Thymus (tissue), 14 donors: ENCODE measurements at places on chromosomes 13 and 19. TPM values are rescaled to one million over a fixed set of nuclear protein-coding genes. Genes with fewer than 3 reads are reported as not detected.

Gene TM9SF2
- total RNA-seq = 71.3 TPM

Gene DNAJC3
- 16.1 TPM for total RNA-seq

Gene AKAP8
- 18.0 TPM for total RNA-seq

Gene RDH8
- not detected for total RNA-seq

Gene NLRP9
- not detected for total RNA-seq

Gene LGALS4
- total RNA-seq = 1.1 TPM

Gene RNF17
- total RNA-seq = 0.05 TPM

Gene ZNF253
- 12.1 TPM for total RNA-seq

Gene ERICH6B
- not detected for total RNA-seq

Gene PROZ
- total RNA-seq = 0.05 TPM

Gene ZNF77
- 7.7 TPM for total RNA-seq

Gene ZNF99
- 0.05 TPM for total RNA-seq

DNA sequence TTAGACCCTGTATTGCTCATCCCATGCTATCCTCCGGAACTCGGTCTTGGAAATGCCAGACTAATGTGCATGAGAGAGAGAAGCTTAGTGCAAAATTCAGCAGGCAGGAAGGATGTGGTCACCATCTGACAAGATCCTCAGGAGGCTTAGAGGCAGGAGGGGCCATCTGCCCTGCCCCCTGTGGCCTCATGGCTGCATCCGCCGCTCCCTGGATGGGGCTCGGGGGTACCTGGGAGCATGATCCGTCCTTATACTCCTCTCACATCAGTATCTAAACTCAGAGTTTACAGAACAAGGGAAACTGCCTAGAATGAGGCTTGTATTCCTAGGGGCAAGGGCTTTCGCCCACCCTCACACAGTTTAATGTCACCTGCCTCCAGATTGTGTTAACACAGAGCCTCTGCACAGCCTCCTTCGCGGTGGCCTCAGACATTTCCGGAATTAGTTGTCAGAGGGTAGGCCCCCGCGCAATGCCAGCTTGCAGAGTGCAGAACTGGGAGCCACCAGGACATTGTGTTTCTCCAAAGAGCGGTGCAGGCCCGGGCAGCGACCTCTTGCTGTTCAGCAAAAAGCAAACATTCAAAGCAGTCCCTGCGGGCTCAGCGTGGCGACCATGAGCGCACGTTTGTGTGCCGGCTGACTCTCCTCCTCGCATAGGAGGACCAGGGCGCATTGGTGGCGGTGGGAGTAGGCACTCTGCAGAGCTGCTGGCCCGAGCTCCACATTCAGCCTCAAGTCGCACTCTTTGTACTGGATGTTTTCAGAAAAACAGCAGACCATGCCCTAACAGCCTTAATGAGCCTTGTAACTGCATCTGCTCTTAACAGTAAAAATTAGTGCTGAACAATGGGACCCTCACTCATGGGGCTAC lies 39.1 kb downstream of the GPR12 start:
- no peaks in the 10 kb centered on the region for H3K27me3 ChIP-seq
- H3K4me1 ChIP-seq = peaks cover 10% of the 10 kb centered on the region
- peak; percentile 13 for DNase-seq
- no peak overlapping the region for H3K27ac ChIP-seq

- no peak overlapping the region for H3K27ac ChIP-seq
- no peaks in the 10 kb centered on the region for H3K4me1 ChIP-seq
- no peak for DNase-seq
- no peaks in the 10 kb centered on the region for H3K36me3 ChIP-seq
- peaks cover 29% of the 10 kb centered on the region for H3K27me3 ChIP-seq
Observed at GRCh38 chr19:50318438-50318837, 10.7 kb downstream of the KCNC3 start.

DNA sequence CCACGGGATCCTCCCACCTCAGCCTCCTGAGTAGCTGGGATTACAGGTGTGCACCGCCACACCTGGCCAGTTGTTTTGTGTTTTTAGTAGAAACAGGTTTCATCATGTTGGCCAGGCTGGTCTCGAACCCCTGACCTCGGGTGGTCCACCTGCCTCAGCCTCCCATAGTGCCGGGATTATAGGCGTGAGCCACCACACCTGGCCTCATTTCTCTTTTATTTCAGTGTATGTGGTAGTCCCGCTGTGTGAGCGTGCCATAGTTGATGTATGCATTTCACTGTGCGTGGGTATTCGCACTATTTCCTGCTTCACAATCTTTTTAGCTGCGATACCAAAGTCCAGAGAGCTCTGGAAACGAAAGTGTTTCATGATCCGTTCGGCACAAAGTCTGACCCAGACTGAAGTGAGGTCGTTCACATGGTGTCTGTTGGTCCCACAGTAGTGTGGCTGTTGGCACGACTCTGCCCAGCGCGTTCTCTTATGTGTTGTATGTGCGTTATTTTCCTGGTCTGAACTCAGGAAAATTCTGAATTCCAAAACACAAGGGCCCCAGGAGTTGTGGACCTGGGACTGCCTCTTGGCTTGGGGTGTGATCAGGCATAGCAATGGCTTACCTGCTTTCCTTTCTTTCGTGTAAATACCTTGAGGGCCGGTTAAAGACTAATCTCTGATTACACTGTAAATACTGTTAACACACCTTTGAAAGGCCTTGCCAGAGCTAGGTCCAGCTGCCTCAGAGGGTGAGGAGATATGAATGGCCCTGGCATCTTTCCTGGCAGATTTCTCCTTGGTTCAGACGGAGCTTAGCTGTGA lies 8.6 kb downstream of the EPN1 start:
- DNase-seq = no peak
- H3K4me3 ChIP-seq = no peak overlapping the region
- no peaks in the 10 kb centered on the region for H3K27me3 ChIP-seq
- H3K4me1 ChIP-seq = no peaks in the 10 kb centered on the region
- no peak overlapping the region for H3K27ac ChIP-seq

DNA sequence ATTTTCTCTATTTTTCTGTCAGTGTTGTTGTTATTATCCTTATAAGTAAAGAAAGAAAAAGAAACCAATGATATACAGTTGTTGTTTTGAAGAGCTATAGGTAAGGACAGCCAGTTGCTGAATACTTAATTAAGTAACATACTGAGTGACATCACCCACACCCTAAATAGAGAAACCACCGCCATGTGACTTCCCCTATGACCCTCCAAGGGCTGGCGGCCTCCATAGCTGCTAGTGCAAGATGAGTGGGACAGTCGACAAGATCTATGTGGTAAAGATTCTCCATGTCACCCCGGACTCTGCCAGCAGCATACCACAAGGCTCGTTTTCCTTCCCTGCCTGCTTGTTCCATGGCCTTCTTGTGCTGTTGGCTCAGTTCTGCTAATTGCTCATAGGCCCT lies 221.1 kb downstream of the DNAJC15 start:
- H3K4me1 ChIP-seq = no peaks in the 10 kb centered on the region
- no peaks in the 10 kb centered on the region for H3K36me3 ChIP-seq
- DNase-seq = no peak
- H3K27ac ChIP-seq = no peak overlapping the region
- H3K27me3 ChIP-seq = no peaks in the 10 kb centered on the region
- no peak overlapping the region for H3K4me3 ChIP-seq

GRCh38 chr13:109249780-109250528 lies 536.4 kb downstream of the IRS2 start:
- DNase-seq = no peak
- no peaks in the 10 kb centered on the region for H3K27me3 ChIP-seq
- no peak overlapping the region for H3K4me3 ChIP-seq
- H3K4me1 ChIP-seq = no peaks in the 10 kb centered on the region
- no peak overlapping the region for H3K27ac ChIP-seq

- no peak overlapping the region for H3K27ac ChIP-seq
- H3K4me1 ChIP-seq = no peaks in the 10 kb centered on the region
- H3K4me3 ChIP-seq = no peak overlapping the region
- H3K27me3 ChIP-seq = no peaks in the 10 kb centered on the region
- H3K36me3 ChIP-seq = no peaks in the 10 kb centered on the region
- no peak for DNase-seq
Observed at GRCh38 chr13:24650161-24650560, 30.0 kb upstream of the ATP12A start.

GRCh38 chr19:13173139-13173737 lies 23.0 kb downstream of the IER2 start:
- H3K27me3 ChIP-seq = no peaks in the 10 kb centered on the region
- H3K4me1 ChIP-seq = peaks cover 12% of the 10 kb centered on the region
- H3K27ac ChIP-seq = no peak overlapping the region
- H3K36me3 ChIP-seq = no peaks in the 10 kb centered on the region
- H3K4me3 ChIP-seq = no peak overlapping the region
- DNase-seq = no peak

DNA sequence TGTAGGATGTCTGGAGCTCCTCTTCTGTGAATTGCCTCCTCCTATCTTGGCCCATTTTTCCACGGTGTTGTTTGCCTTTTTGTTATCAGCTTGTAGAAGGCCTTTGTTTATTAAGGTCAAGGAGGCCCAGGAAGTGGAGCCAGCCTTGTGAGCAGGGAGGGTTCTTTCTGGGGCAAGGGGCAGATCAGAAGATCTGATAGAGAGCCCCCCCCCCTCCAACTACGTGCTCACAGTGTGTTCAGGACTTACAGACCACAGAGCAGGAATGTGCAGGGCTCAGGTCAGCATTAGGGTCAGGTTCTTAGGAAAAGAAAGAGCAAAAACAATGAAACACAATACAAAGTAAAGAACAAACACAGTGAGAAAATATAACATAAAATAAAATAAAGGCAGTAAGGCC lies 59.4 kb downstream of the CCNE1 start:
- peaks cover 36% of the 10 kb centered on the region for H3K27me3 ChIP-seq
- H3K27ac ChIP-seq = no peak overlapping the region
- DNase-seq = no peak
- no peak overlapping the region for H3K4me3 ChIP-seq
- H3K36me3 ChIP-seq = no peaks in the 10 kb centered on the region

- no peak overlapping the region for H3K4me3 ChIP-seq
- no peaks in the 10 kb centered on the region for H3K36me3 ChIP-seq
- H3K4me1 ChIP-seq = no peaks in the 10 kb centered on the region
- no peak for DNase-seq
- peaks cover 5% of the 10 kb centered on the region for H3K27me3 ChIP-seq
- H3K27ac ChIP-seq = no peak overlapping the region
Observed at GRCh38 chr13:40197936-40198595, 468.4 kb downstream of the FOXO1 start.

DNA sequence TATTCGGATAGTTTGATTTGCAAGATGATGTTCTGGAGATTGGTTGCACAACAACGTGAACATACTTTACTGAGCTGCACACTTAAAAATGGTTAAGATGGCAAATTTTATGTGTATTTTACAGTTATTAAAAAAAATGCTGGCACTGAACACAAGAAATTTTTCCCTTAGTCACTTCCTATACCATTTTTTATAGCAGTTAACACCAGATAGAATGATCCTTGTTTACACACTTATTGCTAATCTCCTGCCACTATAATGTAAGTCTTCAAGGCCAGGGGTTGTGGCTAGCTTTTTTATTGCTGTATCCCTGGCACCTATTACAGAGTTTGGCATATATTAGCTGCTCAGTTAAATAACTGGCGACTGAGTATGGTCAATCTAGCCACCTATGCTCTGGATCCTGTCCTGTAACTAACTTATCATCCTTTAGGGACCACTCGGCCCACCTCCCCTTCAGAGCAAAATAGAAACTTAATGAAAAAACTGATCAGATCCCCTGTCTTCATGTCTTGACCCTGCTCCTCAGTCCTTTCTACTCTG lies 2.0 kb upstream of the EBPL start:
- H3K27ac ChIP-seq = no peak overlapping the region
- no peaks in the 10 kb centered on the region for H3K27me3 ChIP-seq
- H3K4me1 ChIP-seq = peaks cover 6% of the 10 kb centered on the region
- H3K4me3 ChIP-seq = no peak overlapping the region

GRCh38 chr13:26377038-26377437 lies 123.1 kb downstream of the CDK8 start:
- no peak for DNase-seq
- H3K27ac ChIP-seq = no peak overlapping the region
- H3K27me3 ChIP-seq = no peaks in the 10 kb centered on the region
- no peak overlapping the region for H3K4me3 ChIP-seq
- no peaks in the 10 kb centered on the region for H3K36me3 ChIP-seq
- peaks cover 6% of the 10 kb centered on the region for H3K4me1 ChIP-seq

- no peak overlapping the region for H3K27ac ChIP-seq
- no peak for DNase-seq
- no peak overlapping the region for H3K4me3 ChIP-seq
- no peaks in the 10 kb centered on the region for H3K36me3 ChIP-seq
- no peaks in the 10 kb centered on the region for H3K4me1 ChIP-seq
Observed at GRCh38 chr13:112998521-112999280, 29.7 kb downstream of the MCF2L start.

GRCh38 chr19:6718741-6719539 lies 1.5 kb downstream of the C3 start:
- no peaks in the 10 kb centered on the region for H3K4me1 ChIP-seq
- no peak overlapping the region for H3K4me3 ChIP-seq
- H3K27me3 ChIP-seq = peaks cover 2% of the 10 kb centered on the region
- no peak for DNase-seq
- H3K27ac ChIP-seq = no peak overlapping the region

DNA sequence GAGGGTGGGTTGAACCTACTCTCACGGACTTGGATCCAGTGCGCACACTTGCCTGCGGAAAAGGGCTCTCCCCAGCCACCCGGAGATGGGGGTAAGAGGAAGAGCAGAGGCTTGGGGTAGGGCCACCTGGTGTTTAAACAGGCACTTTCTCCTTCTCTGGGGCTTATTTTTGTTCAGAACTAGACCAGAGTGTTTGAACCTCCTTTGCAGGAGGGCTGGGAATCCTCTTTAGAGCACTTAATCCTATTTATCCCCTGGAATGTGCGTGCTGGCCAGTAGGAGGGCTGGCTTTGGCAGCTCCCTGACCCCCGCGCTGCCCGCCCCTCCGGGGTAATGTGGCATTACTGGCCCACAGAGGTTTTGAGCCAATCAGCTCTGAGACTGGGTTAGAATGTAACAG lies 2.0 kb downstream of the RGS9BP start:
- DNase-seq = no peak
- peaks cover 19% of the 10 kb centered on the region for H3K4me1 ChIP-seq
- peaks cover 41% of the 10 kb centered on the region for H3K27me3 ChIP-seq
- no peak overlapping the region for H3K4me3 ChIP-seq
- H3K27ac ChIP-seq = no peak overlapping the region

DNA sequence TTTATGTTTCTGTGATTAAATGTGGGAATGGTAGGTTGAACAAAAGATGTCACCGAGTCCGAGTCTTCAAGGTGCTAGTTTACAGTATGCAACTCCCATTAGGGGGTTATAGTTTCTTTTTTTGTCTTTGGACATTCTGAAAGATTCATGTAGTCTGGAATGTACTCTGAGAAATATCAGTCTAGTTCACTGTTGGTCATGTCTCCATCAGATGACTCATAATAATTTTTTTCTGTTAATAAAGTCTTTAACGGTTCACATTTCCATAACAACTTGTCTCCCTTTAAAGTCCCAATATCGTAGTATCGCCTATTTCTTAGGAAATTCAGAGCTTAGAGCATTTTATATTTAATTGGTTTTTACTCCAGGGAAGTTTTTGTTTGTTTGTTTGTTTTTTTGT lies 13.5 kb upstream of the ESD start:
- no peaks in the 10 kb centered on the region for H3K27me3 ChIP-seq
- DNase-seq = no peak
- no peak overlapping the region for H3K27ac ChIP-seq
- H3K4me3 ChIP-seq = no peak overlapping the region

GRCh38 chr19:35445826-35446593 lies 2.0 kb upstream of the FFAR2 start:
- H3K27me3 ChIP-seq = peaks cover 3% of the 10 kb centered on the region
- no peak overlapping the region for H3K4me3 ChIP-seq
- H3K27ac ChIP-seq = no peak overlapping the region
- DNase-seq = no peak
- no peaks in the 10 kb centered on the region for H3K4me1 ChIP-seq
- H3K36me3 ChIP-seq = no peaks in the 10 kb centered on the region

GRCh38 chr13:105255472-105255871 lies 1280.0 kb downstream of the EFNB2 start:
- no peaks in the 10 kb centered on the region for H3K4me1 ChIP-seq
- H3K4me3 ChIP-seq = no peak overlapping the region
- no peaks in the 10 kb centered on the region for H3K27me3 ChIP-seq
- no peak overlapping the region for H3K27ac ChIP-seq
- H3K36me3 ChIP-seq = no peaks in the 10 kb centered on the region
- no peak for DNase-seq
